Activated naive CD4-positive, alpha-beta T cell treated with anti-CD3 and anti-CD28 coated beads, Interleukin-2, amount 10 ng/mL, durations not matched to agents 7 days and 5 days (primary cell): ENCODE measurements at places on chromosomes 13 and 19.

GRCh38 chr19:12331211-12331941 is 2.1 kb downstream of the ZNF563 start:
- peak overlapping the region; percentile 79 for H3K27ac ChIP-seq
- H3K27me3 ChIP-seq, result no peaks in the 10 kb centered on the region
- H3K36me3 ChIP-seq, result peaks cover 28% of the 10 kb centered on the region
- peaks cover 38% of the 10 kb centered on the region for H3K4me1 ChIP-seq

DNA sequence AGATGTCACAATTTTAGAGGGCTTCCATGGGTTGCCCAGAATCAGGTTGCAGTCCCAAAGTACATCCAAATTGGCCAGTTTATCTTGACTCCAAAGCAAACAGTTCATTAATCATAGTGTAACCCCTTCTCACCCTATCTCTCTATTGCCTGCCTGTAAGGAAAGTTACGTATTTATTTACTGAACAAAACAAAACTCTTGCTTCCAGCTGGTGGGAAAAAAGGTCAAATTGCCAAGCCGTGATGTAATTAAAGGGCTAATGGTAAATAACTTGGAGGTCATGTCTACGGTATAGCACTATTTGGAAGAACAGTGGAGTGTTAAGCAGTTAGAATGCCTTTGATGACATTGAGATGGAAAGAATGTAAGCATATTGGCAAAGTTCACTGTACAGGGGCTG is 214.0 kb downstream of the DLEU7 start:
- peaks cover 14% of the 10 kb centered on the region for H3K27me3 ChIP-seq
- no peak for DNase-seq
- no peaks in the 10 kb centered on the region for H3K36me3 ChIP-seq
- no peak overlapping the region for H3K27ac ChIP-seq
- H3K4me1 ChIP-seq, result no peaks in the 10 kb centered on the region
- no peak overlapping the region for H3K4me3 ChIP-seq

DNA sequence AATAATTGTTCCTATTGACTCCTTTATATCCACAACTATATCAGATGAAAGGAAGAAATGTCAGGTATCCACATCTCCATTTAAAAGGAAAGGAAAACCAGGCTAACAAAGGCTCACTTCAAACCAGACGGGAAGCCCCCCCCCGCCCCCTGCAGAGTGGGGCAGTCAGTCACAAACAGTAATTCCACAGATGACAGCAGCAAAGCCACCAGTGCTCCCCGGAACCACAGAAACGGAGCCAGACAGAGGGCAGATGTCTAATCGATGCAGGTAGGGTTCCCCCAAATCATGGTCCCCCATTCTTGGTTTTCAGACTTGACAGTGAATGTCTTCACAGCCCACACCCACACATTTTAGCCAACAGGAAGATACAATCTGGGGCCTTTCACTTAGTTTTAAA is 100.8 kb downstream of the STK24 start:
- DNase-seq, result peak; percentile 71
- no peaks in the 10 kb centered on the region for H3K27me3 ChIP-seq

DNA sequence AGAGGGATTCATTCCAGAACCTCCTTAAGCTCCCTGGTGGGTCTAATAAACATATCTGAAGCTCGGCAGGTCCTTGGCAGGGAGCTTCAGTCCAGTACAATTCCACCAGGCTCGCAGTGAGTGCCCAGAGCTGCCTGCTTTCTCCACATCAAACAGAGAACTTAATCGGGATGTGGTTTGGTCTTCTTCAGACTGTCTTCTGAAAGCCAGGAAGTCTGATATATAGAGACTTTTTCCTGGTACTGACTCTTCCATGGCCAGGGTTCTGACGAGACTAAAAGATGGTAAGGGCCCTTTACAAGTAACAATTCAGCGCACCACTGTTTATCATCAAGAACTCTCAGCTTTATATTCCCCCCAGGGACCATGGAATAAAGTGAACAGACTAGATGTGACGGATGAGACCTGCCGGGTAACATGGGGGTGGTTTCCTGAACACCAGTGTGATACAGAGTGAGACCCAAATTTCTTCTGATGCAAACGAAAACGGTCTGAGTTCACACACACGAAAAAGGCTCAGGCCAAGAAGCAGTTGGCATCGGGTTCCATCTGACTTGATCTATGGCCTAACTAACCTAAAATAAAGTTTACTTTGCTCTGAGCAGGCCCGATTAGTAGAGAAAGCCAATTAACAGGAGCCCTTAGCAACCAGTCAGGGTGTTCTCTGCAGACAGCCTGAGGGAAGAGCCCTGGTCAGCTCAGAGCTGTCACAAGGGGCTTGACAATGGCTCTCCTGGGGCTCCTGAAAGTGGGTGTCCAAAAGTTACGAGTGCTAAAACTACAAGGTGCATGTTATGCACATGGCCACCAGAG is 29.0 kb downstream of the RANBP3 start:
- H3K27me3 ChIP-seq, result no peaks in the 10 kb centered on the region
- H3K27ac ChIP-seq, result peak overlapping the region; percentile 97
- H3K36me3 ChIP-seq, result peaks cover 47% of the 10 kb centered on the region
- H3K4me1 ChIP-seq, result peaks cover 72% of the 10 kb centered on the region

- H3K36me3 ChIP-seq, result peaks cover 49% of the 10 kb centered on the region
- DNase-seq, result peak; percentile 38
- peak overlapping the region; percentile 81 for H3K27ac ChIP-seq
These were observed 16.2 kb downstream of the CCDC97 start for GRCh38 chr19:41325947-41326706.

DNA sequence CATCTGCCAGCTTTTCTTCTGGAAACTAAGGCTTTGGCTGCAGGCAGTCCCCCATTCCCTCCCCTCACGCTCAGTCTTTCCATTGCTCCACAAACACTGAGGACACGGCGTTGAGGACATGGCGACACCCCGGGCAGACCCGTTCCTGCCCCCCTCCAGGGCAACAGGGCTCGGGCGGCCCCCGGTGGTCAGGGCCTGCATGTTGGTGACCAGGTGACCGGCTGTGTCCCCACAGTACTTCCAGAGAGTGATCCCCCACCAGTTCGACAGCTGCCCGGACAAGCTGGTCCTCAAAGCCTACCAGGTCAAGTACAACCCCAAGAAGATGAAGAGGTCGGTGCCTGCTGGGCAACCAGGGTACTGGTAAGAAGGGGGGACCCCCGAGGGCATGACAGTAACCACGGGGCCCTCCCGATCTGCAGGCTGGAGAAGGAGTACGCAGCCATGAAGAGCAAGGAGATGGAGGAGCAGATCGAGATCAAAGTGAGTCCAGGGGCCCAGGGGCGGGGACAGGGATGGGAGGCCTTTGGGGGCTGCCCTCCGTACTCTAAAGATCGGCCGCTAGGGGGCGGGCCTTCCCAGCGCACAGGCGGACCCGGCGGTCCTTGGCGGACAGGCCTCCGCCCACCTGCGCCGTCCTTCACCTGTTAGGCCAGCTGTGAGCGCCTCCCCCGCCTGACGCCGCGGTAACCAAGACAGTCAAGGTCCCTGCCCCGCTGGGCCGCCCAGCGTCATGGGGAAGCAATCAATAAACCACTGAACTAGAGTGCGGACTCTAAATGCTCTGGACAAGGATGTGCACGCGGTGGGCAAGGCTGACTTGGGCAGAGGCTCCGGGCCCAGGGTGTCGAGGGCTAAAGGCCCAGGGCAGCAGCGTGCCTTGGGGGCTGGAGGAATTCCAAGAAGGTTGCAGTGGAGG is 21.1 kb downstream of the PRR36 start:
- H3K36me3 ChIP-seq, result no peaks in the 10 kb centered on the region
- H3K4me1 ChIP-seq, result peaks cover 4% of the 10 kb centered on the region
- peaks cover 6% of the 10 kb centered on the region for H3K27me3 ChIP-seq
- H3K27ac ChIP-seq, result no peak overlapping the region

DNA sequence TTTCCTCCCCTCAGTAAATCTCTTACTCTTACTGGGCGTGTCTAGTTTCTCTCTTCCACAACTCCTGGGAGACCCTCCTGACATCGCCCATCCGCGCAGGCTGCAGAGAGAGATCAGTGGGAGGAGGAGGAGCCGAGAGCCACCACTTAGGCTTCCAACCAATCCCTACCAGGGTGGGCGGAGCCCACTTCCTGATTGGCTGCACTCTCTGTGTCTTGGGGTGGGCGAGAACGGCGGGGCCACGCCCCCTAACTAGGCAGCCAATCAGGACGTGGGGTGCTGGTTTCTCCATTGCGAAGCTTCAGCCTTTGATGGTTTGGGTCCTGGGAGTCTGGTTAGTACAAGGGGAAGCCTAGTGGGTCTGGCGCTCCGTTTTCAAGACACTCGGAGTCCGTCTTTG is at the start of gene PMIS2:
Gene PMIS2 (plus strand): TSS at position 326 of the 400 bp plus-strand sequence. CDS start 87 bp downstream, outside the sequence.
- no peaks in the 10 kb centered on the region for H3K4me1 ChIP-seq
- peaks cover 69% of the 10 kb centered on the region for H3K27me3 ChIP-seq
- no peaks in the 10 kb centered on the region for H3K36me3 ChIP-seq
- peak; percentile 42 for DNase-seq
- no peak within 1 kb of the TSS for H3K4me3 ChIP-seq
- H3K27ac ChIP-seq, result no peak within 1 kb of the TSS

GRCh38 chr19:27868007-27868406 is 1344.9 kb downstream of the UQCRFS1 start:
- no peaks in the 10 kb centered on the region for H3K4me1 ChIP-seq
- H3K36me3 ChIP-seq, result no peaks in the 10 kb centered on the region
- H3K27ac ChIP-seq, result no peak overlapping the region

GRCh38 chr19:51158474-51159129 is 16.5 kb downstream of the SIGLEC7 start:
- peak overlapping the region; percentile 46 for H3K27ac ChIP-seq
- no peaks in the 10 kb centered on the region for H3K36me3 ChIP-seq

- no peaks in the 10 kb centered on the region for H3K4me1 ChIP-seq
- no peak for DNase-seq
- peaks cover 75% of the 10 kb centered on the region for H3K36me3 ChIP-seq
- no peaks in the 10 kb centered on the region for H3K27me3 ChIP-seq
- no peak overlapping the region for H3K4me3 ChIP-seq
These were observed 40.4 kb upstream of the ZNF254 start for GRCh38 chr19:24046550-24046949.

- DNase-seq, result no peak
- H3K4me1 ChIP-seq, result peaks cover 5% of the 10 kb centered on the region
- H3K36me3 ChIP-seq, result no peaks in the 10 kb centered on the region
These were observed 21.0 kb upstream of the GRWD1 start for GRCh38 chr19:48424694-48425219.

DNA sequence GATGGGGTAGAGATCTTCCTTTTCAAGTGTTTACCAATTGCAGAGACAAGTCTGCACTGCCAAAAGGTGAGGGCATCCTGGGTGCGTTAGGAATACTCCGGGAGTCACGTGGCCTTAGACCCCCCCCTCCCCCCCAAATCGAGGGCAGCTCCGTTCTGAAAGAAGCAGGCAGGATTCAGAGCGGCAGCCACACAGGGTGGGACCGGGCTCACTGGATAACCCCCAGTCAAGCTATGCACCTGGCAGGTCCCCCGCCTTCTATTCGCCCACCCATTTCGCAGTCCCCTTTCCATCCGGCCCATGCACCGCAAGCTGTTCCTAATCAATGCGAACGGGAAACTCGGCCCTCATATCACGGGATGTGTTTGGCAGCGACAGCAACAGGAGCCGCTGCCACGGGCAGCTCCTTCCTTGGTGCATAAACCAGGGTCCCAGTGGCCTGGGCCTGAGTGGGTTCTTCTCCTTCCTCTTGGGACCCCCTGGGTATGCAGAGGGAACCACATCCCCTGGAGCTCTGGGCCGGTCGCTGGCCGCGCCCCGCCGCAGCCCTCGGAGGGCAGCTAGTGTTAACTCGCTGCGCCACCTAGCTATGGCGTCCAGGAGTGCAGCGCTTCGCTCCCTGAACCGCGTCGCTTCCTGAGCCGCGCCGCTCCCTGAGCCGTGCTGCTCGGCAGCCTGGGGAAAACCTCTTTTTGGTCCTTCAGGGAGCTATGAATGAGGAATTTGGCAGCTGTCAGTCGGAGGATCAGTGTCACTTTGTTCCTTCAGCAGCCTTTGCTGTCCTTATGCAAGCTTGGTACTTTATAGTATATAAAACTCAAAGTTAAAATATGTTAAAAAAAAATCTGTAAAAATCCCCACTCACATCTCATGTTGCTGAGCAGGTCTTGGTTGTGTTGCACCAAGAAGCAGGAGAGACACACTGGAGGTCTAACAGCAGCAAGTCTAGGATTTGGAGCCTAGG is 41.4 kb downstream of the LYL1 start:
- H3K36me3 ChIP-seq, result no peaks in the 10 kb centered on the region
- no peak overlapping the region for H3K27ac ChIP-seq
- peak; percentile 85 for DNase-seq
- peak overlapping the region; percentile 67 for H3K4me3 ChIP-seq

GRCh38 chr13:41650706-41651105 is 193.4 kb downstream of the RGCC start:
- H3K27me3 ChIP-seq, result no peaks in the 10 kb centered on the region
- H3K4me3 ChIP-seq, result no peak overlapping the region
- H3K27ac ChIP-seq, result peak overlapping the region; percentile 71
- peaks cover 2% of the 10 kb centered on the region for H3K4me1 ChIP-seq
- no peak for DNase-seq

GRCh38 chr19:2235381-2236063 is 607 bp downstream of the PLEKHJ1 start:
- peak; percentile 47 for DNase-seq
- peak overlapping the region; percentile 98 for H3K4me3 ChIP-seq
- H3K27me3 ChIP-seq, result peaks cover 4% of the 10 kb centered on the region
- H3K4me1 ChIP-seq, result peaks cover 53% of the 10 kb centered on the region

GRCh38 chr19:3544742-3545668 is 6.0 kb downstream of the TEKTIP1 start:
- peaks cover 13% of the 10 kb centered on the region for H3K36me3 ChIP-seq
- H3K27me3 ChIP-seq, result no peaks in the 10 kb centered on the region
- peak overlapping the region; percentile 9 for H3K27ac ChIP-seq
- no peak overlapping the region for H3K4me3 ChIP-seq
- DNase-seq, result peak; percentile 85

DNA sequence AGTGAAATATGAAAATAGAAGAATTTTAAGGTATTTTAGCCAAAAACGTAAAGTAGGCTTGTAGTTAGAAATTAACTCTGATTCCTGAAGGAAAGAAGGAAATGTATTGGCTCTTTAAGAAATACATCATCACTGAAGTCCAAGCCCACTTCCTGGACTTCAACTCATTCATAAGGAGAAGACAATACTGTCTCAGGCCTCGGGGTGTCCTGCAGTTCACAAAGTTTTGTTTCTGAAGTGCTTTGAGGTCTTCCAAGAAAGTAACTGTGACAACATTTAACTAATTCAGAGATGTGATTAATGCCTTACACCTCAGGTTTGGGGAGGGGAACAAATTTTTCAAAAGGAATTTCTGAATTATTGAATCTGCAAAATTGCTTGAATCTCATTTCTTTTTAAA is 65.8 kb upstream of the STARD13 start:
- no peak overlapping the region for H3K27ac ChIP-seq
- H3K27me3 ChIP-seq, result peaks cover 41% of the 10 kb centered on the region
- H3K4me3 ChIP-seq, result no peak overlapping the region
- H3K36me3 ChIP-seq, result peaks cover 2% of the 10 kb centered on the region
- H3K4me1 ChIP-seq, result no peaks in the 10 kb centered on the region

- DNase-seq, result no peak
- H3K36me3 ChIP-seq, result no peaks in the 10 kb centered on the region
- H3K4me1 ChIP-seq, result no peaks in the 10 kb centered on the region
- no peak overlapping the region for H3K4me3 ChIP-seq
These were observed 136.8 kb downstream of the DCLK1 start for GRCh38 chr13:35994131-35994966.

DNA sequence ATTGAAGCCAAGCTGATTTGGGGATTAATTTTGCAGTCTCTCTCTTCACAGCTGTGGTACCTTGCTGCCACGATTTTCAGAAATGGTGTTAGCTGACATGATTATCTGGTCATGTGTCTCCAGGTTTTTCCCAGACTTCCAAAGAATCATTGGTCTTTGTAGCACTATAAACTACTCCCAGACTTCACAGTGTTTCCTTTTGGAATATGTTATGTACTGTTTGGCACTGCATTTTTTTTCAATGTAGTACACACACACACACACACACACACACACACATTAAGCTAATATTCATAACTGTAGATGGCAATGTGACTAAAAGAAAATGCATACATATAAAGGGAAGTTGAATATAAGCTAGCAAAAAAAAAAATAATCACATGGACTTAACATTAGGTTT is 856.6 kb upstream of the SPRY2 start:
- H3K27me3 ChIP-seq, result no peaks in the 10 kb centered on the region
- H3K27ac ChIP-seq, result no peak overlapping the region
- no peak for DNase-seq
- H3K36me3 ChIP-seq, result no peaks in the 10 kb centered on the region
